ENCODE measurements at places on chromosomes 3 and 15.

- DNase-seq = no peak
Measured at GRCh38 chr15:34851007-34851406, 55.7 kb upstream of the ACTC1 start.

- no peak for DNase-seq
Measured at GRCh38 chr3:39398700-39399099, 7.8 kb upstream of the RPSA start.

DNA sequence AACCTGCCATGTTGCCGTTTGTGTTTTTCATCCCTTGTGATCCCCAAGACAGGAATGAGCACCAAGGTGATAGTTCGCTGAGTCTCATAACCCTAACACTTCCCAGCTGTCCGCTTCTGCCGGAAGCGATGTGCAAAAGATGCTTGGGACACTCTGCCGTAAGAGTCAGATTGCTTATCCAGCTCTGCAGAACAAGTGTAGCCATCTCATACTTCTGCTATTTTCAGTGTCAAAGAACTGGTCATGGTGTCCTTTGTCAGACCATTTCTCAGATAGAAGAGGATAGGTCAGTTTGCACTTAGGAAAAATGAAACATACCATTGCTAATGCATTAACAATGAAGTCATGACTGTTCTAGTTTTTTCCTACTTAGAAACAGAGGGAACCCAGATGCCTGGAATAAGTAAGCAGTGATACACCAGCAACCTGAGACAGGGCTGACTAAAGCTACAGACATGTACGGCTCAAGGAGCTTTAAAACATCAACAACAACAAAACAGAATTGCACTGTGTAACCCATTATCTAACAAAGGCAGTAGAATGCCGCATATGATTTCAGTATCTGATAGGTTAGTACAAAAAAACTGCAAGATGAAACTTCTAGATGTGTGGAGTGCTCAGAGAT, 134.0 kb upstream of the IL12A start:
- DNase-seq = no peak

- DNase-seq = no peak
Measured at GRCh38 chr15:94453227-94453988, 222.0 kb downstream of the MCTP2 start.

DNA sequence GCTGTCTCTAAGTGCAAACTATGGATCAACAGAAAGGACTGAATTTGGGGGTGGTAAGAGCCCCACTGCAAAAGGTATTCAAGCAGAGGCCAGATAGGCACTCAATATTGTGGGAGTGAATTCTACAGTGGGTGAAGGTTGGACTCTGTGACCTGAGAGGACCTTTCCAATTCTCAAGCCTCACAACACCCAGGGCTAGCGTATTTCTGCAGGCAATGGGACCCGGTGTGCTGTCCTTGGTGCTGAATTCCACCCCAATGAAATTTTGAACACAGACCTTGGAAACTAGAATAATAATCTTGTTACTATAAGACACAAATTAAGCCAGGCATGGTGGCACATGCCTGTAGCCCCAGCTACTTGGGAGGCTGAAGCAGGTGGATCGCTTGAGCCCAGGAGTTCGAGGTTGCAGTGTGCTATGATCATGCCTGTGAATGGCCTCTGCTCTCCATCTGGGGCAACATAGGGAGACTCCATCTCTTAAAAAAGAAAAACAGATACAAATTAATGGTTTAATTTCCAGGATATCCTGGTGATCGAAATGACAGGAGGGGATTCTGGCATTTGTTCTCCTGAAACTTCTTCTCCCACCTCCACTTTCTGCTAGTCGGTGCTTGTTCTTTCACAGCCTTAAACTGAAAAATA, 135.4 kb downstream of the RAB11A start:
- no peak for DNase-seq

GRCh38 chr3:122430371-122430770, 14.5 kb upstream of the WDR5B start:
- DNase-seq = no peak

DNA sequence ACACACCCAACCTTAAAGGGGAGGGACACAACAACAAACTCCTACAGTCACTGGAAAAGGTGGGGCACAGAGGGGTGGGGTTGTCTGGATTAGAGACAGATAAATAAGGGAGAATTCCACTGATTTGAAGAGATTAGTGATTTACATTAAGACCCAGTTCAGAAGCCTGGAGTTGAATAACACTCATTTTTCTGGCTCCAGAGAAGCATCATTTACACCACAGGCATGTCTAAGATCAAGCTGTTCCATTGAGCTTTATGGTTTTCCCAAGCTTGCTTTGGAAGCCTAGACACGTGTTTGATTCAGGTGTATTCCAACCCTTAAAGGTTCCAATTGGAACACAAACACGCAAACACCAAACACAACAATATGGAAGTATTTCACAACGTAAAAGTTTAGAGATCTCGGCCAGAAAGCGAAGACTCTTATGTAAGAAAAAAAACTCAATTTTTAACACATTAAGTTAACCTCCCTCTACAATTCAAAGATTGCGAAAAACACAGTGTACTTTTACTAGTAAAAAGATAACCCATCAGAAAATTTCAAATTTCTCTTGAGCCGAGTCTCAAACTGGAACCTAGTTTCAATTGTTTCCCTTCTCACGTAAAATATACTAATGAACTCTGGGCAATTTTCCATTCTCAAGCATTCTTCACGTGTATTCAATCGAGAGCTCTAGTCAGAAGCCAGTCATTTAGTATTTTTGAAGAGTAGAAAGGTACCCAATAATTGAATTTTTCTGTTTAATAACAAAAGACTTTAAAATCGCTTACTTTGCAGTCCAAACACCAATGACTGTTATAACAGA, 2.1 kb downstream of the TRA2B start:
- DNase-seq = no peak

GRCh38 chr15:66108483-66109265, 144.9 kb downstream of the MEGF11 start:
- DNase-seq = no peak

Measured in urinary bladder (tissue), 4 donors.